Suprapubic skin (tissue), 4 donors: ENCODE measurements at places on chromosomes 1 and 21.
A peak's percentile ranks its signal among the peaks of the same experiment; 100 is the strongest.

DNA sequence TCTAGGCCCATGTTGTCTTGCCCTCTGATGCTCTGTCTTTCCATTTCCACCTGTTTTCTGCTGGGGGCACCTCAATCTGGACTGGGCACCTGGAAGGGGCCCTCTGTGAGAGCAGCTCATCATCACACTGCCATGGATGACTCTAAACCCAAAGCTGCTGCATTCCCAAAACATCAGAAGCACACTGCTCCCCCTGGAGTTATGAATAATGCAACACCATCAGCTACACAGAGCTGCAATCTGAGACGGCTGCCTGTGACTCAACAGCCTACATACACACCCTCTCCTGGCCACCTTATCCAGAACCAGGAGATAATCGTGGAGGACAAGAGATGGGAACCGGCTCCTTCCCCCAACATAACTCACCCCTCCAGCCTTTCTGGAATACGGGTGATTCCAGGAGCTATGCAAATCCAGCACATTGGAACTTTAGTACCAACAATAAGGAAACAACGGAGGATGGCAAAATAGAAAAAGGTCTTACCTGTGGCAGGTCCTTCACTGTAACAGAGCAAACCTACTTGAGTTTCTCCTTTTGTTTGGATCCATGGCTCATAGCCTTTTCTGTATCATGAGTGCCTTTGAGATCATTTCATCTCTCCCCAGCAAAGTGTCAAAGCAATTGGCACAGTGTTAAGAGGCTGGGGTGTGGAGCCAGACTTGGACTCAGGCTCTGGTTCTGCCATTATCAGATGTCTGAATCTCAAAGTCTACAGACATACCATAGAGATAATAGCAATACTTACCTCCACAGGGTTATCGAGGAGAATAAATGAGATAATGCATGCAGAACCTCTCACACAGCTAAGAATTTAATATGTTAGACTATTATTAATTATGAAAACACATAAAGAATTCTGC, 29.3 kb downstream of the AK2 start:
- no peak for DNase-seq

DNA sequence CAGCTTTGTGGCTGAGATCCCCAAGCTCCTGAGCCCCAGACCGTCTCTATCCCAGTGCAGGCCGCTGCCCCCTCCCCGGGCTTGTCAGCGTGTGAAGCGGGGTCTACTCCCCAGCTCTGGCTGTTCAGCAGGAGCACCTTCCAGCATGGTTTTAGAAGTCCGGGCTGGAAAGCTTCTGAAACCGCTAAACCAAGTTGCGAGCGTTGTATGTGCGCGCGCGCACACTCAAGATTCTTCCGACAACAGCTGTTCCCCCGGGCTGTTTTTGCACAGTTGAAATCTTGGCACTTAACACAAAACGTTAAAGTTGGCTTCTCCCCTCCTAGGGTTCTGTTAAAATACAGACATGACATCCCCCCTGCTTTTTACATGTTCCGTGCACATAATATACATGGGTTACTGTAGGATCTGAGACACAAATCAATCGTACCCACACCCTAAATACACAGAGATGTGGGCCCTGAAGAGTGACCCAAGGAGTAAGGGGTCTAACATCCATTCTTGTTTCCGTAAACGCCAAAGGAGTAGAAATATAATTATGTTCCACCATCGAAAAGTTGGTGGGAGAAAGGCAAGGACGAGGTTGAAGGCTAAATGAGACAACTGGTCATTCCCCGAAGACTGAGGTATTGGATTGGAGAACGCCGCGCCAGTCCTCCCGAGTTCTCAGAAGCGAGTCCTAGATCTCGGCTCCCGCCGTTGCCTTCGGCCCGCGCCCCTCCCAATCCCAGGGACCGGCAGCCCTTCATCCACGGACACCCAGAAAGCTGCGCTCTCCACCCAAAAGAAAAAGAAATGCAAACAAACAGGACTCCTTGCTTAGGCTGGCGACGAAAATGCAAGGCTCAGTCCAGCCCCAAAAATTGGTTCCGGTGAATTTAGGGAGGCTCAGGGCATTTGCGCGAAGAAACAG, 1.3 kb downstream of the TBX15 start:
- DNase-seq: no peak

DNA sequence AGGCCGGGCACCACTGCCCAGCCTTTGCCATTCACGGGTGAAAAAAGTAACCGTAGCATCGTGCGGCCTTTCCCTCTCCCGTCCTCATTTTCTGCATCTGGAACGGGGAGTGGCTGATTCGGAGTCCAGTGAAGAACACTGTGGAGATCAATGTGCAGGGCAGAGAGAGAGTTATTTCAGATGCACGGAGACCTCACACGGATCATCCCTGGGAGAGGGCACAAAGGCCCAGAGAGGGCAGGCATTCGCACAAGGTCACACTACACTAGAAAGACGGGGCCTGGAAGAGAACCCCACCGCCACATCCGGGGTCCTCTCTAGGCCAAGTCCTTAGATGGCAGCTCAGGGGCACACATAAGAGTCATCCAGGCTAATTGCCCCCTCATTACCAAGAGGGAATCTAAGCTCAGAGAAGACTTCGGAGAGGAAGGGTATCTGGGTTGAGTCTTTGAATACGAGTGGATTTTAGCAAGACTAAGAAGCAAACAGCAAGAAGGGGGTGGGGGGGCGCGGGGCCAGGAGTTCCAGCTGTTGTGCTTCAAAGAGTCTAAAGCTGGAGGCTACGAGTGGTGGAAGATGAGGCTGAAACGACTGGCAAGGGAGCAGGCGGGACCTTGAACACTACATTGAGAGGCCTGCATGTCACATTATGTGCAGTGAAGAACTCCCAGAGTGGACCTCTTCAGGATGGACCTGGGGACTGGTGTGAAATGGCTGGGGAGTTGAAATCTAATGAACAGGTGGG, 857 bp downstream of the GPX7 start:
- no peak for DNase-seq

GRCh38 chr1:32005522-32005921, 8.1 kb upstream of the KHDRBS1 start:
- DNase-seq: peak; percentile 18

DNA sequence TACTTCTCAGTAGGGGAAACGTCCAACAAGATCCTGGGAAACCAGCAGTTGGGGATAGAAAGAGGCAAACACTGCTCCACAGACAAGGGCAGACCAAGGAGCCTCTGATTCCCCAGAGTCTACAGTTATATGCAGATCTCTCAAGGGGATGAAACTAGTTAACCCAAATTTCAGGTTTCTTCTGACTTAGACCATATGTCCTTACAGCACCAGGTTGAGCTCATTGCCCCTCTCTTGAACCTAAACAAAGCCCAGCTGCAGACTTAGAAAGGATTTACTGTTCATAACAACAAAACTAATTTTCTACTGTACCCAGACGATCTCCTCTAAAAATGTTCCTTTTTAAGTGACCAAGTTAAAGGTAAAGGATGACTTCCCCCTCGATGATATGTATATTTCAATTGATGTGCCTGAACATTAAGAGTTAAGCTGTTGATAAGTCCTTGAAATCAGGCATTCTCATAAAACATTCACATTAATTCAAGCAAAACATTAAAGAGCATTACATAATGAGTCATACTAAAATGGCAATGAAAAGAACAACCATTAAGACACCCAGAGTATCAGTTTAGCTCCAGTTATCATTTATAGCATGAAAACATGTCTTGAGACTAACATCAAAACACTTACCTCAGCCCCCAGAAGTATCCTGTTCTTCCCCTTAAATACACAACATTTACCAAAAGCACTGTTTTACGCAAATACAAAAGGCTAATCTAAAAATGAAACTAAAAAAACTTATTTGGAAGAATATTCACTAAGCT, 24.1 kb downstream of the SMYD3 start:
- DNase-seq: no peak

DNA sequence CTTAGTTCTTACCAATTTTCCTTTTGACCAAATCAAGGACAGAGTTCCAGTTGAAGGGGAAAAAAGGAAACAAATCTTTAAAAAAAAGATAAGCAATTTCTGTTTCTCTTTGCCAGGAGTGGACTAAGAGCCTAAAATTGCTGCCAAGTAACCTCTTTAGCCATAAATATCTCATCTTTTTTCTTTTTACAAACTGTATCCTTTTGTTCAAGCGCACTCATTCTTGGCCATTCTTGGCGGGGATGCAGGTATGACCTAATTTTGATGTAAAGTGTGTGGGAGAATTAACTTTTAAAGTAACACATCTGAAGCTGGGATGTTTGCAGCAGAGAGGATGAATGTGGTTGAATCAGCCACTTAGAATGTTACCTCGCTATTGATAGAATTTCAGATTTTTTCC, 13.4 kb upstream of the KIF1B start:
- no peak for DNase-seq

GRCh38 chr1:32179193-32179442, 357 bp upstream of the TXLNA start:
- DNase-seq: no peak

GRCh38 chr1:64539781-64540218, 69.9 kb downstream of the CACHD1 start:
- DNase-seq: peak; percentile 73

DNA sequence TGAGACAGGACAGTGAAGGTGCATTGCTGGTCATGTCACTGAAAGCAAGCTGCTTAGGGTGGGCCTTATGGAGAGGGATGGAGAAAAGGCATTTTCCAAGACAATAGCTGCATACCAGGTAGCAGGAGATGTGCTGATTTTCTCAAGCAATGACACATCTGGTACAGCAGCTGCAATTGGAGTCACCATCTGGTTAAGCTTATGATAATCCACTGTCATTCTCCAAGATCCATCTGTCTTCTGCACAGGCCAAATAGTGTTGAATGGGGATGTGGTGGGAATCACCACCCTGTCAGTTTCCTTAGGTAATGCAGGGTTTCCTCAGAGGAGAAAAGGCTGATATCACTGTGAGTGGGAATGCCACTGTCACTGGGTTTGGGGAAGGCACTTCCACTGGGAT, 54.6 kb downstream of the ADSS2 start:
- DNase-seq: no peak

- DNase-seq: peak; percentile 47
These were observed 70.2 kb downstream of the TRIM11 start for GRCh38 chr1:228336308-228337030.

- no peak for DNase-seq
These were observed 13.4 kb downstream of the EPB41 start for GRCh38 chr1:28927648-28928313.

- no peak for DNase-seq
These were observed 708 bp upstream of the RBBP5 start for GRCh38 chr1:205122489-205122882.

DNA sequence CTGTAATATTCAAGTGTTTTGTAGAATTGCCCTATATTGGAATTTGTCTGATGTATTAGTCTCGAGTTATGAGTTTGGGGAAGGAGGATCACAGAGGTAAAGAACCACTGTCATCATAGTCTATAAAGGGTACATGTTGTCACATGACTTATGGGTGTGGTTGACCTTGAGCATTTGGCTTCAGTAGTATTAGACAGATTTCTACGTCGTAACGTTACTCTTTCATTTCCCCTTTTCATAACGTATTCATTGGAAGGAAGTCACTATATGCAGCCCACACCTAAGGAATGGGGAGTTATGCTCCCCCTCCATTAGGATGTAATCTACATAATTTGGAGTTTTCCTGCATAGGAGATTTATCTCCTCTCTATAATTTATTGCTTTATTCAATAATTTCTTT, 110.1 kb upstream of the VAV3 start:
- no peak for DNase-seq

DNA sequence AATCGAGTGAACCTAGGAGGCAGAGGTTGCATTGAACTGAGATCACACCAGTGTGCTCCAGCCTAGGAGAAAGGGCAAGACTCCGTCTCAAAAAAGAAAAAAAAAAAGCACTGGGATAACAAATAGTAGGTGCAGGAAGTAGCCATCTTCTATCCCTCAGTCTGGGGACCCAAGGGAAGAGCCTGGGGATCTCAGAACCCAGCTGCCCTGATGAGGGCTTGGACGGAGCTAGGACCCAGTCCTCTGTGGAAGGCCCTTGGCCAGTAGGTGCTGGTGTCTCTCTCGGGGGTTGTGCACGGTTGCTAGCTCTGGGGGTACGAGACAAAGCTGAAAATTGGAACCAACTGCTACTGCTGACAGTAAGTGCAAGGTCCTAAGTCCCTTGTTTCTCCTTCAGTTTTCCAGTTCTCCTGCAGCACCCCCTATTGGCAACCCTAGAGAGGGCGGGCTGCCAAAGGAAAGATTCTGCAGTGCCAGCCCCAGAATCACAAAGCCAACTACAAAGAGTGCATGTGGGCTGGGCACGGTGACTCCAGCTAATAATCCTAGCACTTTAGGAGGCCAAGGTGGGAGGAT, 57.6 kb upstream of the KIF1B start:
- DNase-seq: no peak

GRCh38 chr1:244052728-244053312, 1.7 kb downstream of the ZBTB18 start:
- DNase-seq: no peak

- no peak for DNase-seq
These were observed 71.1 kb upstream of the F3 start for GRCh38 chr1:94612525-94613204.

- DNase-seq: no peak
These were observed 215.9 kb upstream of the L1TD1 start for GRCh38 chr1:61978796-61979195.

GRCh38 chr1:228684607-228685006, 50.7 kb upstream of the RHOU start:
- no peak for DNase-seq

DNA sequence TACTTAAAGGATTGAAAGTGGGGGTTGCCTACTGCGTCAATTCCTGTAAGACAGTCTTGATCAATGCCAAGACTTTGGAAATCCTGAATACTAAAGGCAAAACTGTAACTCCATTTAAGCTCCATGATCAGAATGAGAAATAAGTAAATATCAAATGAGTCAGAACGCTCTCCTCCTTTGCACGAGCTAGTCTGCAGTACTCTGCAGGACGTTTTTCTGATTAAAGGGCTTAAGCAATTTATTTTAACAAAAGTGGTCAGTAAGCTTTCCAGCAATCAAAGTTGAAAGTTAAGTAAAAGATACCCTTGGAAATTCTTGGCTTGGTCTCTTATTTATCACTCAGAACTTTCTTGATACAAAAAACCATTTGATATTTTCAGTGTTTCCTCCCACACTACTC, 35.7 kb upstream of the ARHGAP29 start:
- DNase-seq: no peak

DNA sequence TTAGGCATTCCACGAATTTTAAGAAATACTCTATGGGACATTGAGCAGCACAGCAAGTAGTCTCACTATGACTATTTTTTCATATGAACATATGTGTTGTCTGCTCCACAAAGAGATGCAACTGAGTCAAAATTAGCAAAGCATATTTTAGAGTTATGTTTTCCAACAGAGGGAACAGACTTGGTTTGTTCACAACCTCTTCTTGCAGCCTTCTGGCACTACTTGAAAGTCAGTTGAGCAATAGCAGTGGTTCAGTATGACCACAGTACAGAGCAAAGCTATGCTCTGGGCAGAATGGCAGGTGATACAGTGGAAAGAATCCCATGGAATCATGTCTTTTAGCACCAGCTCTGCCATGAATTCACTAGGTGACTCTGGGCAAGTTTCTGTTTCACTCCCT, 5.2 kb downstream of the CCN1 start:
- DNase-seq: no peak

- DNase-seq: peak; percentile 41
These were observed 37.3 kb downstream of the IFNAR1 start for GRCh38 chr21:33362044-33362555.
